Lower lobe of right lung (tissue), 2 donors: ENCODE measurements at places on chromosomes 6 and 20.

- DNase-seq, result no peak
These were observed 126.7 kb upstream of the NOX3 start for GRCh38 chr6:155582016-155582991.

GRCh38 chr20:53503517-53503919 lies 90.1 kb downstream of the ZNF217 start:
- no peak for DNase-seq

- DNase-seq, result no peak
These were observed 130.6 kb downstream of the RFX6 start for GRCh38 chr6:117007659-117008058.

GRCh38 chr6:165988302-165988756 lies 179.3 kb downstream of the TBXT start:
- DNase-seq, result no peak

DNA sequence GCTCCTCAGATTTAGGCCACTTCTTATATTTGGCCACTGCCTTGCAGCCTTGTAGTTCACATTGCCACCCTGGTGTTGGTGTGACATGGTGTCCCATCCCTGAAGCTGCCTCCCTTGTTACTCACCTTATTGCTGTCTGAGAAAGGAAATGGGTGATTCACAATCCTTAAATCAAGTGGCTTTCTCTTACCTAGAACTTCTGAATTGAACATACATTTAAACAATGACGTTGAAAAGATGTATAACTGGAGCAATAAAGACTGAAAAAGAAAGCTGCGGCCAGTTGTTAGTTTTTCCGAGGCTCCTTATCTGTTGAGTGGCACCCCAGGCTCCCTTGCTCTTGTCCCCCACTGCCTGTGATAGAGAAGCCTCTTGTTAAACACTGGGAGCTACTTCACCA lies 28.8 kb upstream of the GNRH2 start:
- no peak for DNase-seq

DNA sequence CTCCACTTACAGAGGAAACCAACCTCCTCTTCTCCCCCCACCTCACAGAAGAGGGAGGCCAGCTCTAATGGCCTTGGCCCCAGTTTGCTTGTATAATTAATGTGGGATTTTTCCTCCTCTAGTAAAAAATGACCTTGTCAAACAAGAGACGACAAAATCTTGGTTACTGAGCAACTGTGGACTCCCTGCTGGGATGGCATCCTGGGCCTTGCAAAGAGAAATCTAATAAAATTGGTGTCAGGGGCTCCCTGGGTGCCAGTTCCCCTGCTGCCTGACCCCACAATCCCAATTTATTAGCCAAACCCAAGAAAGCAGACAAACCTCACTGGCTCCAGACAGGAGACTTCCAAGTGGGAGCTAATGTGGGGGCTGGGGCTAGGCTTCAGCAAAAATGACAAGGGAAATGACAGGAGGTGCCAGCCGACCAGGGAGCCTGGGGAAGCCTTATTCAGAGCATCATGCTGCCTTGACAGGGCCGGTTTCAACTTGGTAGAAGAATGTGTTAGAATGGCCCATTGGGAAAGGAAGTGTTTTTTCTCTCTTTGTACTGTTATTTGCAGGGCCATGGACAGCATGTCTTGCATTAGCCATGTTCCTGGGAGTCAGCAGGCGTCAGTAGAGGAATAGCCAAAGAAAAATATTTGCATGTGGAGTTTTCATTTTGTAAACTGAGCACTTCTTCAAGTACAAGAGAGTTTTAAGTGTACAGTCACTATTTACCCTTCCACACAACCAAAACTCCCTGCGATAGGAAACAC lies 816.9 kb downstream of the DHX35 start:
- DNase-seq, result no peak

DNA sequence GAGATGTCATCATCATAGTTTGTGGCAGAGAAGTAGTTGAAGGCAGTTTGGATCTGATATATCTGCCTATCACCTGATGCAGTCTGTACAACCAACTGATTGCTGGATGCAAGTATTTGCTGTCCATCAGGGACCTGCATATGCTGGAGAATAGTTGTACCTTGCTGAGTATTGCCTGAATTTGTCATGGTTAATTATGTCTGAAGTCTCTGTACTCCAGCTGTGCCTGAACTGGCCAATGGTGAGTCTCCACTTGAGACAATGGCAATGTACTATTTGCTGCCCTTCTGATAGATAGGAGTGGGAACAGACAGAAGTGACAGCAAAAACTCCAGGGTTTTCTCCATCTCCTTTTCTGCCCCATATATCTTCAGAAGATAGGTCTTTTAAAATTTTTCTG lies 531.5 kb downstream of the EPHA7 start:
- DNase-seq, result no peak

GRCh38 chr6:51129043-51129442 lies 310.4 kb downstream of the TFAP2B start:
- no peak for DNase-seq

- no peak for DNase-seq
These were observed 244.8 kb upstream of the TENT5A start for GRCh38 chr6:81997090-81997926.

- DNase-seq, result no peak
These were observed 12.4 kb upstream of the CPNE5 start for GRCh38 chr6:36851626-36852025.

DNA sequence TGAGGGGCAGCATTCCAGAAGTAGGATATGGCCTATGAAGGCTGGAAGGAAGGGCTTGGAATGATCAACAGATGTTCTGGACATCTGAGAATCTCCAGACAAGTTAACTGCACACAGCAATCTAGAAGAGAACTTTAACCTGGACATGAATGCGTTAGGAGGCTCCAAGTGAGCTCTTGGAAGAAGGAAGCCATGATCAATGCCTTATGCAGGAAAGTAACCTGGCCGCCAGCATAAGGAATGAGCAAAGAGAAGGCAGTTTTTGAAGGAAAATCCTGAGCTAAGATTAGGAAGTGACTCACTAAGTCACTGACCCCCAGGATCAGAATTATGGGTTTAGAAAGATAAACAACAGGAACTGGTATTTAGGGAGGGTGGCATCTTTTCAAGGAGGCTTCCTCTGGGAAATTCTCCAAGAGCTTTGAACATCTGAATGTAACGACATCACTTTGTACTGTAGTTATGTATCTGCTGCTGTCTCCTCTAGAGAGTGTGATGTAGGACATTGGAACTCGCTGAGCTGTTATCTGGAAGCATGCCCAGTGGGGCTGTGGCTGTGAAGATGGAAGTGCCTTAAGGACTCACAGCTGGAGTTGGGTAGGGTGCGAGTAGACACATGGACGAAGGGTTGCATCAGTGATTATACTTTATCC lies 236.8 kb downstream of the PACRG start:
- DNase-seq, result no peak

GRCh38 chr6:17280138-17280537 lies 1.0 kb upstream of the RBM24 start:
- no peak for DNase-seq

- no peak for DNase-seq
These were observed 158.6 kb downstream of the RNF144B start for GRCh38 chr6:18545726-18546125.

DNA sequence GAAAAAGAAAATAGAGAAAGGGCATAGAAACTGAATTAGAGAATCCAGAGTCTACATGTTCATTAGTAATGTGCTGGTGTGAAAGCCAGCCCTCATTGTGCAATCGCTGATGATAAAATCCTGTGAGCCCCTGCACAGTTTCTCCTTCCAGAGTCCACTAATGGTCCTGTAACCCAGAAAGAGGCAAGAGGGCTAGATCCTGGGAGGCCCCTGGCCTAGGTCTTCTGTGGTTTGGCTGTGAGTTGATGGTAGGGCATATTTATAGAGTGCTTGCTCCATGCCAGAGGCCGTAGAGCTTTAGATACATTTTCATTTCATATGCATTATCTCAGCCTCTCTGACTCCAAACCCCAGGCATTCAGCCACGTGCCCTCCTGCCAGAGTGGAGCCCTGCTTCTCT lies 94.9 kb upstream of the MTHFD1L start:
- DNase-seq, result no peak

DNA sequence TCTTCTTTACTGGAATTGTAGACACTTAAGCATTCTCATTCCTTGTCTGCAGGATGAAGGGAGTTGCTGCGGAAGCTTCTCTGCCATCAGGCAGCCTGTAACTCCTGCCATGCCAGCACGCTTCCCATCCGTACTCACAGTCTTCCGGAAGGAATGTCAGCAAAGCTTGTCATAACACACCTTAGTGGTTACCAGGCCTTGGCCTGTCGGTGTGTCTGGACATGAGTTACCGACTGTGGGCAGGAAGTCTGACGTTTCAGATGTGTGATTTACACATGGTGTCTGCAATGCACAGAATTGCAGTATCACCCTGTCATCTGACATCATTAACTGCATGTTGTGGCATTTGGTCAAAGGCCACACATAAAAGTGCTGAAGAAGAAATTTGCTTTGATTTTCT lies 102.2 kb downstream of the SLC24A3 start:
- DNase-seq, result no peak

- no peak for DNase-seq
These were observed 725 bp downstream of the BTBD3 start for GRCh38 chr20:11918391-11918845.

- DNase-seq, result no peak
These were observed 414.3 kb downstream of the CDKAL1 start for GRCh38 chr6:20948556-20948955.

DNA sequence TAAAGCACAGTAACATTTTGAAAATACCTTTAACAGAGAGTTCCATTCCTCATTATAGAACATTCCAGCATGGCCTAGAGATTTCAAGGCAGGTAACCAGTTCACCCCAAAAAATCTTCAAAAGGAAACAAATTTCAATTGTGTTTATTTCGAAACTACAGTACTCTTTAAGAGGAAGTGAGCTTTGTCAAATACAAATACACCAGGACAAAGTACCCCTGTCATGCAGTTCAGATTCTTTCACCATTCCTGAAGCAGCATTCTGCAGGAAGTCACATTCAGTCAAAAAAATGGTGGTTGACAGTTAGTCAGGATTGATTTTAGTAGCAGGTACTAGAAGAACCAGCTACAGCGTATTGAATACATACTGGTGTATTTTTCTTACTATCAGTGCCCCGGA lies 89.6 kb upstream of the RIN2 start:
- no peak for DNase-seq

GRCh38 chr6:71496018-71496721 lies 207.6 kb downstream of the OGFRL1 start:
- DNase-seq, result no peak

DNA sequence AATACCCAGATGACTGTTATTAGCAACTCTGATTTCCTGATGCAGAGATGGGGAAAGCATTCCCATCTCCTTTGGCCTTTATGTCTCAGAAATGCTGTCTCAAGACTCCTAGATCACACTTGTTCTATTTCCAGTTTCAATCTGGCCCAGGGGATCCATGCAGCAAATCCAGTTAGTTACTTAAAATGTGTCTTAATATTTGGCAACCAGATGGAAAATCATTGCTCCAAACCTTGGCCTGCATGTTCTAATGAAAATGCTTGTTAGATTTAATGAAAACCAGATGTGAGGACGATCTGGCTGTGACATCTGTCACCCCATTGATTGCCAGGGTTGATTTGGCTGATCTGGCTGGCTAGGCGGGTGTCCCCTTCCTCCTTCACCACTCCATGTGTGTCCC lies 125.2 kb downstream of the TSHZ2 start:
- DNase-seq, result no peak

GRCh38 chr20:37522260-37523011 lies 1.4 kb downstream of the NNAT start:
- peak; percentile 82 for DNase-seq

DNA sequence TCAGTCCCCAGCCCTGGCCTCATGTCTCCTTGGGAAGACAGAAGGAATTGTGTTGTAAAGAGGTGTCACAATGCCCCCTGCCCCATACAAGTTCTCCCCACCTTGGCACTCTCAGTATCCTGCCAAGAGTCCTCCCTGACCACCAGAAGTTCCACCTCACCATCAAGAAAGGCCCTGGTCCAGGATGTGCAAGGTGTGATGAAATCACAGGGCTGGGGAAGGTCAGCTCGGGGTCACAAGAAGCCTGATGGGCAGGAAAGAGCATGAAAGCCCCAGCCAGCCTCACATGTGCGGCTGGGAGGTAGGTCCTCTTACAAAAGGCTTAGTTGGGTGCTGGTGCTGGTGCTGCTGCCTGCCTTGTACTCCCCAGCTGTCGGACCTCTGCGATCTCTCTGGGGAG lies 12.9 kb upstream of the C6orf132 start:
- no peak for DNase-seq

- DNase-seq, result no peak
These were observed 608.4 kb downstream of the EPHA7 start for GRCh38 chr6:92810913-92811312.

GRCh38 chr6:159110013-159110412 lies 59.2 kb upstream of the FNDC1 start:
- no peak for DNase-seq

DNA sequence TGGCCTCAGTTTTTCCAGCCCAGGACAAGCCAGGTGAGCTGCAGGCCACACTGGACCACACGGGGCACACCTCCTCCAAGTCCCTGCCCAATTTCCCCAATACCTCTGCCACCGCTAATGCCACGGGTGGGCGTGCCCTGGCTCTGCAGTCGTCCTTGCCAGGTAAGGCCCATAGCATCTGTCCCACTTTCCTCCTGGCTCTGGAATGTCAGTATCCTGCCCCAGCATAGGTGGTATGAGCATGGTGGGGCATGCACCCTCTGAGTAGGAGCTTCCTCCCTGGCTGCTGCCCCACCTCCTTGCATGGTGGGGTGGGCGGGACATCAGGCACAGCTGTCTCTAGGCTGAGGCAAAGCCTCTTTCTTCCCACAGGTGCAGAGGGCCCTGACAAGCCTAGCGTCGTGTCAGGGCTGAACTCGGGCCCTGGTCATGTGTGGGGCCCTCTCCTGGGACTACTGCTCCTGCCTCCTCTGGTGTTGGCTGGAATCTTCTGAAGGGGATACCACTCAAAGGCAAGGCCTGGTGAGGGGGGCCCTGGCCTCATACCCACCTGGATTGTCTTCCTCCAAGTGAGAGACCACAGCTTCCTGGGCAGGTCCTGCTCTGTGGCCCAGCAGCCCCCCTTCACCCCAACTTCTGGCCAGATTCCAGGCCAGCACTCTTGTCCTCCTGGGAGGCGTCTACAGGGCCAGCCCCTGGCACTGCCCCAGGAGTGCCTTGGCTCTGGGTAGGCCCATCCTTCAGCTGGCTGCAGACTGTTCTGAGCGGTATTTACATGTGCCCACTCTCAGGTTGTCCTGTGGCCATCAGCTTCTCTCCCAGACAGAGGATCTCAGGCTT lies 9.1 kb downstream of the PI16 start:
- DNase-seq, result peak; percentile 69

- no peak for DNase-seq
These were observed 24.7 kb upstream of the ZFAND3 start for GRCh38 chr6:37794825-37795224.

GRCh38 chr6:98335594-98335993 lies 498.8 kb upstream of the POU3F2 start:
- DNase-seq, result no peak

- DNase-seq, result no peak
These were observed 32.8 kb downstream of the CYP21A2 start for GRCh38 chr6:32070814-32071543.
